ENCODE measurements at places on chromosomes 13 and 19.

GRCh38 chr13:51967482-51968446 lies 43.5 kb downstream of the ATP7B start:
- DNase-seq = no peak

GRCh38 chr19:34226036-34226435 lies 28.3 kb upstream of the GARRE1 start:
- DNase-seq = peak; percentile 80

DNA sequence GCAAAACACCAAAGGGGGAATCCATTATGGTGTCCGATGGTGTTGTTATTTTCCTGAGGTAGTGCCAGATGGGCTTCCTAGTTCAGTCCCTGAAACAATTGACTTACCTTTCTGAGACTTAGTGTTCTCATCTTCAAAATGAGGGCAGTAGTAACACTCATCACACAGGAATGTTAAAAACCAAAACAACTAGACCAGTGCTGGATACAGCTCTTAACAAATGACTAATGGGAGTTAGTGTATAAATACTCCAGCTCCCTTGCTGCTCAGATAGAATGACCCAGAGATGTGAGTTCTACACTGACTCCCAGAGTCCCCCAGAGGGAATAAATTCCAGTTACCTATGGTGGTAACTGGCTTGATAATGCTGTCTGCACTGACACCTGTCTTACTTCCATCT lies 49.9 kb downstream of the MBD3L2B start:
- no peak for DNase-seq

DNA sequence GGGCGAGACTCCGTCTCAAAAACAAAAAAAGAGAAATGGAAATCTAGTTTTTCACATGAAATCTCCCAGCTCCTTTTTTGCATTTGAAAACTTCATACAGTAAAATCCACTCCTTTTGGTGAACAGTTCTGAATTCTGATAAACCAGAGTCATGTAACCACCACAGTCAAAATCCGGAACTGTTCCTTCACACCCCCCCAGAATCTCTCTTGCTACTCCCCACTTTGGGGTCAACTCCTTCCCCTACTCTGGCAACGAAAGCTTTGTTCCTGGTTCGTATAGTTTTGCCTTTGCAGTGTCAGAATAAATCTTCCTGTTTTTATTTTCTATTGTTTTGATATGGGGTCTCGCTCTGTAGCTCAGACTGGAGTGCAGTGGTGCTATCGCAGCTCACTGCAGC lies 23.7 kb downstream of the RCN3 start:
- DNase-seq = no peak

DNA sequence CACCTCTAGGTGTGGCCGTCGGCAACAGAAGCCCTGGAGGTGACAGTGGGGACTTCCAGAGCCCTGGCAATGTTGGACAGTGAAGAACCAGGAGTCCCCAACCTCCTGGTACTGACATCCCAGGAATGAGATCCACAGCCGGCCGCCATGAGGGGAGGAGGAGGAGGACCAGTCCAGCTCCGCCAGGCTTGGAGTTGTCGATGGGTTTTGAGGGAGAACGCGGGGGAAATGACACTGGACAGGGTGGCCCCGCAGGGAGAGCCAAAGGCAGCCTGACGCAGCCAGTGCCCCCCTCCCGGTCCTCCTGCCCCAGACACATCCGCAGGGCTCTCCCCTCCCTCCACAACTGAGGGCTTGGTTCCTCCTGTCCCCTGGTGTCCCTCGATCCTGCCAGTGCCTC lies 57.9 kb downstream of the SPACA7 start:
- no peak for DNase-seq

DNA sequence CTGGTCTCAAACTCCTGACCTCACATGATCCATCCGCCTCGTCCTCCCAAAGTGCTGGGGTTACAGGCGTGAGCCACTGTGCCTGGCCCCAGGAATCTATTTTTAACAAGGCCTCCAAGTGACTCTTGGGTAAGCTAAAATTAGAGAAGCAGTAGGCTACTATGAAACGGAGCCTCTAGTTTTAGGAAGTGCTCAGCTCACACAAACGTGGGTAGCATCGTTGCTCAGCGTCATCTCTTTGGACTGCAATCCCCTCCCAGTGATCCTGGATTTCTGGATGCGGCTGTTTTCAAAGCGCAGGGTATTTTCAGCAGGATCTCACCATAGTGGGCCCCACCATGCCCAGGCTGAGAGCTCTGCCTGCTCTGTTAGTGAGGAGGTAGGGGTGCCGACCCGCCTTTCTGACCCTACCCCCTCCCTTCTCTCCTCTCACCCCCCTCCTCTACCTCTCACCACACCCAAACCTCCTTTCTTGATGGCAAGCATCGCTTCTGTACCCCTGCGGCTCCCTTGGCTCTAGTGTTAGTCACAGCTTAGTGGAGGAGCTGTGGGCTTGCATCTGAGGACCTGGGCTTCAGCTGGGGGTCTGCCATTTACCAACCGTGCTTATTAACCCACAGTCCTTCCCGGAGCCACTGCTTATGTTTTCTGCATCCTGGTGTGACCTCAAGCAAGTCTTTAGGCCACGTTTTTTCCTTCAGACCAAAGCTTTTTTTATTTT lies 34.2 kb downstream of the GJA3 start:
- DNase-seq = no peak

GRCh38 chr19:10520652-10521318 lies 3.5 kb upstream of the S1PR5 start:
- DNase-seq = no peak

- DNase-seq = no peak
Observed at GRCh38 chr19:52527956-52528351, 486 bp downstream of the ZNF808 start.

DNA sequence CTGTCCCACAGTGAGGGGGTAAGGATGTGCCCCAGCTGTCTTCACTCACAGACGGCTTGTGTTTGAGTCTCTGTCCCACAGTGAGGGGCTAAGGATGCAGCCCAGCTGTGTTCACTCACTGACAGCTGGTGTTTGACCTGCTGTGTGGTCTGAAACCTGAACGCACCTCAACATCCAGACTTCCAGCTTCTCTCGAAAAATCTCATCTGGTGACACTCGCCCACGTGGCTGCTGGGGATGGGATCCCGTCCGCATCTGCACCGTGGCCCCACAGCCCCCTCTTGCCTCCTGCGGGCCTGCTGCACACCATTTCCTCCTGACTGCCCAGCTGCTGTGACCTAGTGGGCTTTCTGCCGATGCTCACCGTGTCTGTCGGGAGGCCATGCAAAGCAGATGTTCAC lies 27.3 kb downstream of the CHAF1A start:
- DNase-seq = no peak

DNA sequence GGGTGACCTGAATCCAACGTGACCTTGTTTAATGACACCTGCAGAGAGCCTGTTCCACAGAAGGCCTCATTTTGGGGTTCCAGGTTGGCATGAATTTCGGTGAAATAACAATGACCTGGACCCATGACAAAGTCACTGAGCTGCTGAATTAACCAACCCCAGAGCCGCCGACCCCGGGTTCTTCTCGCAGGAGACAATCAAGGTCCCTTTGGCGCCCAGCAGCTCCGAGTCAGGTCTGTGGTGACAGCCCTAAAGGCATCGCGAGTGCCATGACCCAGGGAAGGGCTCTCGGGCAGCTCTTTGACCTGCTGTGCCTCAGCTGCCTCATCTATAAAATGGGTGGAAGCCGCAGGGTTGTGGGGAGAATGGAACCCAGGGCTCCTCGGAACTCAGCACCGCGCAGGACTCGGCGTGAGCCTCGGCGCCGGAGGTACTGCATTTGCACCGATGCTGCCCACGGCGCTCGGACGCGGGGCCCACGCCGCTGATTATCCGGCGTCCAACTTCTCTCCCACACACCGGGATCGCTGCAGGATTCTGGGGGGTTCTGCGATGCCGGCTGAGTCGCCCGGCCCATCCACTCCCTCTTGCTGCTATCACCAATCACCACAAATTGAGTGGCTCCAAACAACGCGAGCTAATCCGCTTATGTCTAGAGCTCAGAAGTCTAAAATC lies 5.7 kb downstream of the SHC2 start:
- DNase-seq = no peak
